ENCODE measurements at places on chromosomes 5 and 9. TPM values are rescaled to one million over a fixed set of nuclear protein-coding genes. Genes with fewer than 3 reads are reported as not detected.

Gene PCDHGC4
- 2.0 TPM for total RNA-seq

Gene FYB1
- total RNA-seq: not detected

DNA sequence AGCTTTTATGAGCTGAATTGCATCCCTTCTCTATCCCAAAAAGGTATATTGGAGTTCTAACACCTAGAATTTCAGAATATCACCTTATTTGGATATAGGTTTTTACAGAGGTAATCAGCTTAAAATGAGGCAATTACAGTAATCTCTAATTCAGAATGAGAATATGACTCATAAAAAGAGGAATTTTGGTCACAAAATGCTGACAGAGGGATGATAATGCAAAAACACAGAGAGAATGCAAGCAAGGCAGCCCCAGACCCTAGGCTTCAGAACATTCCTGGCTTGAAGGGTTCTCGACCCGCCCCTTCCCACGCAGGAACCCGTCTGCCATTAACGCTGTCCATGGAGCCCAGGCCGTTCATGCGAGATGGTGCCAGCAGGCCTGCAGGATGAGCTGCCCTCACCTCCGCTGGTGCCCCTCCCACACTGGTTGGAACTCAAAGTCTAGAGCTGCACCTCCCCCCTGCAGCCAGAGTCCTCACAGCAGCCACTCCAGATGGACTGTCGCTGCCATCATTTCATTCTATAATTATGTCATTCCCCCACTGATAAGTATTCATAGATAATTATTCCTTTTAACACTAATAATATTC lies 1173.4 kb upstream of the ACO1 start:
- peak; percentile 1 for DNase-seq

DNA sequence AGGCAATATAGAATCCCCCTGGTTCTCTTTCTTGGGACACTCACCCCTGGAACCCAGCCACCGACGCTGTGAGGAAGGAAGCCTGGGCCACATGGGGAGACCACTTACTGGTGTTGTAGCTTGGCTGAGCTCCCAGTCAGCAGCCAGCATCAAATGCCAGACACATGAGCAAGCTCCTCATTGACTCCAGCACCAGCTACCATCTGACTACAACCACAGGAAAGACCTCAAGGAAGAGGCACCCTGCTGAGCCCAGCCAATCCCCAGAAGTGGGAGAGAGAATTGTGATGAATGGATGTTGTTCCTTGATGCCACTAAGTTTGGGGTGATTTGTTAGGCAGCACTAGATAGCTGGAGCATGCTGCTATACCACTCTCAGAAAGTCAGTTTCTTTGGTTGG lies 36.0 kb downstream of the BNIP1 start:
- DNase-seq: no peak

DNA sequence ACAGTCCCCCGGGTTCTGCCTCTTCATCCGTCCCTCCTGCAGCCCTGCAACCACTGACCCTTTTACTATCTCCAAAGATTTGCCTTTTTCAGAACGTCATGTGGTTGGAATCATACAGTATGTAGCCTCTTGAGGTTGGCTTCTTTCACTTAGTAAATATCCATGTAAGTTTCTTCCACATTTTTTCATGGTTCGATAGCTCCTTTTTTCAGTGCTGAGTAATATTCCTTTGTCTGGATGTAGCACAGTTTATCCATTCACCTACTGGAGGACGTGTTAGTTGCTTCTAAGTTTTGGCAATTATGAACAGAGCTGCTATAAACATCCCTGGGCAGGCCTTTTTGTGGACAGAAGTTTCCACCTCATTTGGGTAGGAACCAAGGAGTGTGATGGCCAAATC lies 27.1 kb downstream of the PRRX2 start:
- DNase-seq: no peak

Data from myocyte (in vitro differentiated cells).